ENCODE measurements at places on chromosomes 16 and 17. TPM values are rescaled to one million over a fixed set of nuclear protein-coding genes. Genes with fewer than 3 reads are reported as not detected.

Gene TLK2
- 27.1 TPM for total RNA-seq

DNA sequence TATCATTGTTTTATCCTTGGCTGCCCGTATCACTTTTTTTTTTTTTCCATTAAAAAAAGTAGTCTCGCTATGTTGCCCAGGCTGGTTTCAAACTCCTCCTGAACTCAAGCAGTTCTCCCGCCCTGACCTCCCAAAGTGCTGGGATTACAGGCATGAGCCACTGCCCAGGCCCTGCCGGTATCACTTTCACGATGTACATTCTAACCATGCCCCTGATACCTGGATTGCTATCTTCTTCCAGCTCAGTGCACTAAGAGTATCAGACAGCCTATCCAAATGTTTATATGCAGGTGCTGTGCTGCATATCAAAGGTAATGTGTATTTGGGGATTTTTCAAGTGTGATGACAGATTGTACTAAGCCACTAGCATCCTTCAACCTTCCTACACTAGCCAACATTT lies 14.2 kb downstream of the MOSMO start:
- no peak for DNase-seq
- H3K4me3 ChIP-seq = no peak overlapping the region
- H3K36me3 ChIP-seq = no peaks in the 10 kb centered on the region
- no peaks in the 10 kb centered on the region for H3K27me3 ChIP-seq
- H3K27ac ChIP-seq = no peak overlapping the region

- DNase-seq = no peak
- H3K36me3 ChIP-seq = no peaks in the 10 kb centered on the region
- H3K27ac ChIP-seq = no peak overlapping the region
- no peaks in the 10 kb centered on the region for H3K4me1 ChIP-seq
- H3K27me3 ChIP-seq = no peaks in the 10 kb centered on the region
These were observed 1446.5 kb upstream of the GOT2 start for GRCh38 chr16:60180609-60181008.

GRCh38 chr16:89345642-89346150 lies 128.2 kb downstream of the ZNF778 start:
- peak overlapping the region; percentile 79 for H3K27ac ChIP-seq
- H3K4me3 ChIP-seq = no peak overlapping the region
- no peak for DNase-seq

All from cardiac muscle cell (in vitro differentiated cells and primary cell).